Central memory CD4-positive, alpha-beta T cell (primary cell): ENCODE measurements at places on chromosomes 1 and 21.

DNA sequence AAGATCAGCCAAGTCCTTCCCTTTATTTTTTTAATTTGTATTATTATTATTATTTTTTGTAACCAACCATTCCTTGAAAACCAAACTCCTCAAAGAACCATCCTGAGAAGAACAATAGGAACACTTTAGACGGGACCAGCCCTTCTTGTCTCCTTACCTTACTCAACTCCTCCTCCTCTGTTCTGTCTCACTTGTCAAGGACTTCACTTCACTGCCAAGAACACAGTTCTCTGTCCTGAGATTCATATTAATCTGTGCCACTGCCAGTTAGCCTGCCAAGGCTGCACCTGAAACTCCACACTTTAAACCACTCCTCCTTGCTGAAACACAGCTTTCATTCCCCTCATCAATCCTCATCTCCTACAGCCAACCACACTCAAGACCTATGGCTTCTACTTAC is 73.8 kb upstream of the ATP1A1 start:
- no peak for DNase-seq

GRCh38 chr21:45554477-45555175 is 12.4 kb upstream of the SLC19A1 start:
- DNase-seq, result peak; percentile 83

- no peak for DNase-seq
These were observed 51.6 kb downstream of the GRIK3 start for GRCh38 chr1:36982709-36983108.

DNA sequence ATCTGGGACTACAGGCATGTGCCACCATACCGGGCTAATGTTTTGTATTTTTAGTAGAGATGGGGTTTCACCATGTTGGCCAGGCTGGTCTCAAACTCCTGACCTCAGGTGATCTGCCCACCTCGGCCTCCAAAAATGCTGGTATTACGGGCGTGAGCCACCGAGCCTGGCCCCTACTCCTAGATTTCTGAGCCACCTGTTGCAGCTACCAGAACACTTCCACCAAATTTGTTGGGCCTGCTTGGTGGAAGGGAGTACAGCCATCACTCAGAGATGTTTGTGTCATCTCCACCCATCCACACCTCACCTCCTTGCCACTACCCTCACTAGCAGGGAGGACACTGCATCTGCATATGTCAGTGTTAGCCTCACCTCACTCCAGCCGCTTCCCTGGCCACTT is 5.5 kb downstream of the RIMKLA start:
- no peak for DNase-seq

- no peak for DNase-seq
These were observed 776.5 kb downstream of the KCNT2 start for GRCh38 chr1:195831789-195832188.

- DNase-seq, result no peak
These were observed 852.9 kb upstream of the ADGRL4 start for GRCh38 chr1:79859212-79859948.

GRCh38 chr1:9449110-9449627 is 90.1 kb upstream of the SLC25A33 start:
- no peak for DNase-seq

- no peak for DNase-seq
These were observed 126.0 kb upstream of the HMCN1 start for GRCh38 chr1:185608177-185608576.

GRCh38 chr1:145960468-145961108 is 2.8 kb upstream of the LIX1L start:
- peak; percentile 39 for DNase-seq

- DNase-seq, result no peak
These were observed 1.4 kb downstream of the GJA4 start for GRCh38 chr1:34794001-34794789.

DNA sequence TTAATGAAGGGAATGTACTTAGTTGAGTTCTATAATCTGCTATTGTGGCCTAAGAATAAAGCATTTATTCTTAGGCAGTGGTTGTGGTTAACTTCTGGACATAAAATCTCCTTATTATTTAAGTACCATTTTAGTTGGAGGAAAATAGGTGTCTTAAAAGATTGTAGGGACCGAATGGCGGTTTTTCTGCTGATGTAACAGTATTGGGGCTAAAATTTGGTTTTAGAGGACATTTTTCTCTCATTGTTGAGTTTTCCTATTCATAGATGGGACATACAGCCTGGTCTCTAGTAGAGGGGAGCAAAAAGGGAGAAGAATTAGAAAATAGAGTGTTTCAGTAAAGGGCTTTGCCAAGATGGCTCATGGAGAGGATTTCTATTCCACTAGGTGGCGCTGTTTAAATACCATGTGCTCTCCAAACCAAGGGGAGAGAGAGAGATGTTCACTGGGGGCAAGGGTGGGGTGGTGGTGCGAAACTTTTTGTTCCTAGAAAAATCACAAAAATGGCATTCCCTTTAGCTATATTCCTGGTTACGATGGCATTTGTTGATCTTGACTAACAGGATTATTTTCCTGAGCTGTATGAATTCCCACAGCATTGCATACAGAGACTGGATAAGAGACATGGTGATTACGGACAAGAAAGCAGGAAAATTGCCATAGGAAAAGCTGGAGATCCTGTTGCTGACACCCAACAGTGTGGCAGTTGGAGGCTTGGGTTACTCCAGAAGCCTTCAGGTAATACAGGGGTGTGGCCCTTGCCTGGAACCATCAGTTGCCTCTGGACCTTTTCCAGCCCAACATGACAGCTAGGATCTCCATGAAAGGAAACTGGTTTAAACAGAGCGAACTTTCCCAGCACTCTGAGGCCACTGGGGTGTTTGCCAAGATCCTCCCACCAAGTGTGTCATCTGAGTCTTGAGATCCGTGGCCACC is 18.2 kb upstream of the FCGR2A start:
- DNase-seq, result peak; percentile 55

DNA sequence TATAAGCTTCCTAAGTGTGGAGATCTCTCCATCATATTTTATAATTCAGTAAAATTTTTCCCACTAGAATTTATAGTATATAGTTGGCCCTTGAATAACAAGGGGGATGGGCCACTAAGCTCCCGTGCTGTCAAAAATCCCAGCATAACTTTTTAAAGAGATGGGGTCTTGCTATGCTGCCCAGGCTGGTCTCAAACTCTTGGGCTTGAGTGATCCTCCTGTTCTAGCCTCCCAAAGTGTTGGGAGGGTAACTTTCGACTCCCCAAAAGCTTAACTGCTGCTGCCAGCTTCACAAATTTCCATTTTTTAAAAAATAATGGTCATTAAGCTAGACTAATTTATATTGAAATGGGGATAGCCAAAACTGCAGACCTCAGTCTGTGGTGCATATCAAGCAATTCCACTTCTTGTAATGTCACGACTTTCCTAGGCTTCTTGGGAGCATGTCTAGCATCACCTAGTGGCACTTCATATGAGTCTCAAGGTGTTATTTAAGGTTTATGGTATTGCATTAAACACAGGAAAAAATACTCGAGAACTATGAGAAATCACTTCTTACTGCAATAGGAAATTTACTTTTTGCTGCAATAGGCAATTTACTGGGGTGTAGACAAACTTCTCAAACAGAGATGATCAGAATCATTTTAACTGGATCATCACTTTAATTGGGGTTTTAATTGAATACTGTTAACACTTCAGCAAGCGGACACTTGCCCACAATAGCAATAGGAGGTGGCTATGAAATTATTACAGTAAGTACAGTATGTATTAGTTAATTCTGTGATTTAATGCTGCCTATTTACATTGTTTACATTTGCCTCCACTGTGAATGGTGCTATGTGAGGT is 19.3 kb upstream of the ACTA1 start:
- no peak for DNase-seq

DNA sequence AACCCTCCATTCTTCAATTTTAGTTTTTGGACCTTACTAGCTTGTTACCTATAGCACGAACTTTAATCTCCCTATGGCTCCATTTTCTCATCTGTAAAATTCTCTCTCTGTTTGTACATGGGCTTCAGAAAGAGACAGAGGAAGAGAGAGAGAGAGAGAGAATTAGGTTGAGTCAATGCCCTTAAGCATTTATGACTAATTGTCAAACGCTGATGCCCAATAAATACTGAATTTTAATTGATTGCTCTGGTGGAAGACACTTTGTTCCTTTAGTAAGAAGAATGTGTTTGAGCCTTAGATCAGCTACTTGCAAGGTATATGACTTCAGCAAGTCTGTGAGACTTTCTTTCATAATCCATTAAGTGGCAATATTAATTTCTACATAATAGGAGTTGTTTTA is 743.1 kb upstream of the ADGRL4 start:
- DNase-seq, result no peak

DNA sequence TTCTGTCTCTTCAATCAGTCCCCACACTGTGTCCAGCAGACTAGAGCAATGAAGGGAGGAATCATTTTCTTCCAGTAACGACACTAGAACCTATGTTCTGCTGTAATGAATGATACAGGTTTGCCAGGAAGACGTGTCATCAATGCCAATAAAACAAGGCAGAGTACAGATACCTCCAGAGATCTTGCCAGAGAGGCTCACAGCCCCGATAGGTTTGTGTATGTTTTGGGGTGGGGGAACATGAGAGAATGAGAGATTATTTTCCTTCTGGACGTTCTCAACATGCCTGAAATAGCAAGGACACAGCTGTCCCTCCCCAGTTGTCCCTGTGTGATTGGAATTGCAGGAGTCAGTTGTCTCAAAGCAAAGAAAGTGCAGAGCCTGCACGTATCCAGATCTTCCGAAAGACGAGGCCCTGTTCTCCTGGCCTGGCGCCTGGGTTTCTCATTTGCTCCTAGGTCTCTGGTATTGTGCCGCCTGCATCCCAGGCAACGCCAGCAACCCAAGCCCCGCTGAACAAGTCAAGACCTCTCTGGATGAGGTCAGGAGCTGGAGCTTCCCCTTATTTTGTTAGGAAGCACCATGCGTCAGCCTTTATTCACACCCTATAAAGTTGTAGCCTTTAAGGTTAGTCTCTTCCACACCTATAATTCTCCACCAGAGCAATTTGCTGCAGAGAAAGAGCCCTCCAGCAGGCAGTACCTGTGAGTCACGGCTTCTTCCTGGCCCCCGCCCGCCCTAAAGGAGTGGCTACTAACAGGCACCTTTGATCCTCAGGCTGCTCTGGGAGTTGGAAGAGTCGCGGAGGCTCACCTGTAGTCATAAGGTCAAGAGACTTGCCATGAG is 130.5 kb downstream of the TOMM20 start:
- DNase-seq, result no peak

GRCh38 chr1:243507672-243508302 is 251.9 kb downstream of the SDCCAG8 start:
- DNase-seq, result no peak

DNA sequence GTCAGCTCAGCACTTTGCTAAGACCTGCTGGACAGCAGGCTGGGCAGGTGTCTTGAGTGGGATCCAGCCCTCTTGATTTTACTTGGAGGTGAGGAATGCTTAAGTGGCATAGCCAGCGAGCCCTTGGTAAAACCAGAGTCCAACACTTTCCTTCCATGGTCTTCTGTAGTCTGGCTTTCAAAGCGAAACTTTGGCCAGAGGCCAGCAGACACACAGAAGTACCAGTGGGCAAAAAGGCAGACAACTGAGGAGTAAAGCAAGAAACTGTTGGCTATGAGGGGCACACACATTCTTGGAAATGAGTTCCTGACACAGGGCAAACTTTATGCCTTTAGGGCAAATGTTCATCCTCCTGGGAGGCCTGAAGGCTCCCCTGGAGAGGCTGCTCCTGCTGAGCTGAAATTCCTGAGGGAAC is 281.0 kb upstream of the POU3F1 start:
- no peak for DNase-seq

DNA sequence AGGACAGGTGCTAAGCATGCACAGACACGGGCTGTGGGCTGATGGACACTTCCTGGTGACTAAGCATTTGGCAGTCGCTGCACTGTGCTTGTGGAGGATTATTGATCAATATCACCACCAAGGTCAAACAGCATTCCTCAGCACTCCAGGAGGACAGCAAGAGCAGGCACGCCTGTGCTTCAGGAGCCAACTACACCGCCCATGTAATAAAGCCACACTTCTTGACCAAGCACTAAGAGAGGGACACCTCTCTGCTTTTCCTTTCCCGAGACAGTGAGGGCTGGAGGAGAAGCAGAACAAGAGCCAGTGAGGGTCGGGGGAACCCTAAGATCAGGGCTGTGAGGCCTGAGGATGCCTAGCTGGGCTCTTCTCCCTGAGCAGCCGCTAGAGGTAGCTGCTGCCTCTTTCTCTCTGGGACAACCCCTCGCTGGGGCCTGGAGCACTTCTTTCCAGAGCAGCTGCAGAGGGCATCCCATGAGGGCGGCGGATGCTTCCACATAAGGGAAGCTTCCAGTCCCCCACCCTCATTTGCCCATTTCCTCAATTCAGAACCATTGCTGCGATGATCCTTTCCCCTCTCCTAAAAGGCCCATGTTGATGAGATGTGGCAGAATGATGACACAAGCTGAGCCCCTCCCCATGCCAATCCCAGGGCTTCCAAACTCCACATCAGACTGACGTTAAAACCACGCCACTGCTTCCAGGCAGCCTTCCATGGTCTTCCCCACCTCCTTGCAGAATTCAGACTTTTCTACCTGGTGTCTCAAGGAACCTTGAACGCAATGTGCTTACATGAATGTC is 19.1 kb downstream of the RAB7B start:
- no peak for DNase-seq

- DNase-seq, result no peak
These were observed 125.2 kb downstream of the ZNF648 start for GRCh38 chr1:181936269-181936668.

- DNase-seq, result no peak
These were observed 2.2 kb upstream of the KANK4 start for GRCh38 chr1:62321446-62321845.

- no peak for DNase-seq
These were observed 50.5 kb downstream of the ATG4C start for GRCh38 chr1:62834400-62834961.

DNA sequence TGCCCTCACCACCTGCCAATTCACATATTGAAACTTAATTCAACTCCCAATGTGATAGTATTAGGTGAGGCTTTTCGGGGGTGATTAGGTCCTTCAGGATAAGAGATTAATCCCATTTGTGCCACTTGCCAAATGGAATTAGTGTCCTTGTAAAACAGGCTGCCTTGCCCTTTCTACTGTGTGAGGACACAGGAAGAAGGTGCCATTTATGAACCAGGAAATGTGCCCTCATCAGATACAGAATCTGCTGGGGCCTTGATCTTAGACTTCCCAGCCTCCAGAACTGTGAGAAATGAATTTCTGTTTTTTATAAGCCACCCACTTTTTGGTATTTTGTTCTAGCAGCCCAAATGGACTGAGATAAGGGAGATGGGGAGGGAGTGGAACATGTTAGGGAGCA is 39.1 kb upstream of the AGL start:
- DNase-seq, result no peak

DNA sequence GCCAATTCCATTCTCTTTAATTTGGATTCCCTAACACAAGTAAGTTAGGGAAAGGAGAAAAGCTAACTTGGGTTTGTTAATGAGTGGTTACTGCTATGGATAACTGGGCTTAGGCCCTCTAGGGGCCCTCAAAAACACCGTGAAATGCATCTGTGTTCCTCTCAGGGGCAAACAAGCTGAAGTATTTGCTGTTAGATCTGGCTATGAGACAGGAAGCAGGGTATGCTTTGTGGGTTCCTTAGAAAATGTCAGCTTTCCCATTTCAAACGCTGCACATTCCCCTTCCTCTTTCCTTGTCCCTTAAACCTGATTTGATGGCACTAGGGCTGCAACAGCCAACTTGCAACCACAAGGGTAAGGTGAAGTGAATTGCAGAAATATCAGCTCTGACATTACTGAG is 5.7 kb upstream of the CAP1 start:
- peak; percentile 27 for DNase-seq
